ENCODE measurements at places on chromosomes 6 and 20.

GRCh38 chr6:95589826-95590570 is 12.7 kb downstream of the MANEA start:
- no peak for DNase-seq

DNA sequence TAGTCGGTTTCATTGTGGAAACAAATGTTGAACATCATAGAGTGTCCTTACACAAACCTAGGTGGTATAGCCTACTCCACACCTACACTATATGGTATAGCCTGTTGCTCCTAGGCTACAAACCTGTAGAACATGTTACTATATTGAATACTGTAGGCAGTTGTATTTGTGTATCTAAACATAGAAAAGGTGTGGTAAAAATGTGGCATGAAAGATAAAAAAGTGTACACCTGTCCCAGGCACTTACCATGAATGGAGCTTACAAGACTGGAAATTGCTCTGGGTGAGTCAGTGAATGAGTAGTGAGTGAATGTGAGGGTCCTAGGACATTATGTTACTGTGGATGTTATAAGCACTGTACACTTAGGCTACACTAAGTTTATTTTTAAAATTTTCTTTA is 103.0 kb downstream of the ZFAND3 start:
- no peak for DNase-seq

DNA sequence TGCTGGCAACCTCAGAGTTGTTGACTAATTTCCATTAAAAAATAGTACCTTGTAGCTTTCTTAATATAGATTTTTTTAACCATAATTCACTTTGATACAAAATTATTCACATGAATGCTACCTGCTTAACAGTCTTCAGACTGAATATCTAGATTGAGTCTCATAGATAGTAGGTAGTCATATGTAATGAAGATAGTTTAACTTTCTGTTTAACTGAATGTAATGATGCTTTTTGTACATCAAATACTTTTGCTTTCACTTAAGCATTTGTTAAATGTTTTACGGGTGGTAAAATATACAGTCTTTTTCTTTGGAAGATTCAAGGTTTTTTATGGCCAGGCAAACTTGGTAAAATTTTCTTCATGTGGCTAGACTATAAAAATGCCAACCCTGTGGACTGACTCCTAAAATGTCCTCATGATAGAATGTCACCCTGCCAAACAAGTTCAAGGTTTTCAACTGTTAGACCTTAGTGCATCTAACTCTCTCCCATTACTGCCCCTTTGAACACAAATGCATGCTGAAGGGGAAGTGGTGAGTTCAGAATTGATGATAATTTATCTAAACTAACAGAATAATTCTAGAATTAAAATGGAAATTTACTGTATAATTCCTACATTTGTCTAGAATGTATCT is 16.4 kb downstream of the TBPL1 start:
- DNase-seq: no peak

GRCh38 chr6:136209496-136209895 is 40.6 kb downstream of the MTFR2 start:
- no peak for DNase-seq
